ENCODE measurements at places on chromosomes 5 and 9.

GRCh38 chr5:55892479-55892878, 41.3 kb downstream of the IL31RA start:
- DNase-seq: no peak

- DNase-seq: no peak
Measured at GRCh38 chr9:38091310-38092199, 22.5 kb upstream of the SHB start.

DNA sequence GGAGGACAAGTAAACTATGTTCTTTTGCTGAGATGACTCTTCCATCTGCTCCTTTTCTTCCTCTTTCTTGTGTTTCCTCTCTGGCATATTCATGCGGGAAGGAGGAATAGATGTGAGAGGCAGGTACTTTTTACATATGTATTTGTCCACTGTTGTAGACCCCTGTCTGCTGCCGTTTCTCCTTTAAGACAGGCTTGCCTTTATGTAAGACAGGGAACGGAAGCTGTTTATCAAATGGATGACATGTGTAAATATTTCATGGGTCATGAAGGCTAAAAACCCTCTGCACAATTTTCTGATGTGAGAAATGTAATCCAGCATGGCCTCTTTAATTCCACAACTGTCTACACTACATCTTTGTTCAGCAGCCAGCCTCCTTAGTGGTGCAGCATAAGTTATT, 1525.5 kb upstream of the NUDT12 start:
- DNase-seq: no peak

DNA sequence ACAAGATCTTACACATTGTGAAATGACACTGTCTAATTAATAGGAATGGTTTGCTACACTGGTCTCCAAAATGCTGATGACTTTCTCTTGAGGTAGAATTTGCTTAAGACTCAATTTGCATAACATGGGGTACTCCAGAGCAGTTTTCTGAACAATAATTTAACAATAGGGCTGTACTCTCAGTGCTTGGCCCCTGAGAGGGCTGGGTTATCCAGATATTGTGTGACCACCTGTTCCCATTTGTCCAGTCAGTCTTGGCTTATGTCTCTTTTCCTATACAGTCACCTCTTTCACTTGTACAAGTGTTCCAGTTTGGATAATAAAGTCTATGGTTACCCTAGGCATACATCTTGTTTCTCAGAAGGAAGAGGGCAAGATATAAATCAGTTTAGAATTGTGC, 17.9 kb downstream of the ZSWIM6 start:
- no peak for DNase-seq

- DNase-seq: peak; percentile 55
Measured at GRCh38 chr5:154190595-154191304, at the start of gene GALNT10. Gene GALNT10 (plus strand): TSS chr5:154190733. CDS start chr5:154190867, 134 bp downstream.

DNA sequence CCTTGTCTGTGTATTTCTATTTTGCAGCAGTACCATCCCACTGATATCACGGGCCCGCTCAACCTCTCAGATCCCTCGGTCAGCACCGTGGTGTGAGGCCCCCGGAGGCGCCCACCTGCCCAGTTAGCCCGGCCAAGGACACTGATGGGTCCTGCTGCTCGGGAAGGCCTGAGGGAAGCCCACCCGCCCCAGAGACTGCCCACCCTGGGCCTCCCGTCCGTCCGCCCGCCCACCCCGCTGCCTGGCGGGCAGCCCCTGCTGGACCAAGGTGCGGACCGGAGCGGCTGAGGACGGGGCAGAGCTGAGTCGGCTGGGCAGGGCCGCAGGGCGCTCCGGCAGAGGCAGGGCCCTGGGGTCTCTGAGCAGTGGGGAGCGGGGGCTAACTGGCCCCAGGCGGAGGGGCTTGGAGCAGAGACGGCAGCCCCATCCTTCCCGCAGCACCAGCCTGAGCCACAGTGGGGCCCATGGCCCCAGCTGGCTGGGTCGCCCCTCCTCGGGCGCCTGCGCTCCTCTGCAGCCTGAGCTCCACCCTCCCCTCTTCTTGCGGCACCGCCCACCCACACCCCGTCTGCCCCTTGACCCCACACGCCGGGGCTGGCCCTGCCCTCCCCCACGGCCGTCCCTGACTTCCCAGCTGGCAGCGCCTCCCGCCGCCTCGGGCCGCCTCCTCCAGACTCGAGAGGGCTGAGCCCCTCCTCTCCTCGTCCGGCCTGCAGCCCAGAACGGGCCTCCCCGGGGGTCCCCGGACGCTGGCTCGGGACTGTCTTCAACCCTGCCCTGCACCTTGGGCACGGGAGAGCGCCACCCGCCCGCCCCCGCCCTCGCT, 1.9 kb downstream of the LRRC26 start:
- DNase-seq: no peak

- DNase-seq: no peak
Measured at GRCh38 chr9:125784286-125785049, 37.3 kb downstream of the PBX3 start.

Measured in mesothelial cell of epicardium (in vitro differentiated cells).